ENCODE measurements at places on chromosomes 1 and 21. TPM values are rescaled to one million over a fixed set of nuclear protein-coding genes. Genes with fewer than 3 reads are reported as not detected.

Gene ASAP3
- total RNA-seq: 48.7 TPM

Gene ERICH3
- total RNA-seq: 3.4 TPM

Gene ACADM
- 77.6 TPM for total RNA-seq

Gene MROH7
- total RNA-seq: 8.5 TPM

Gene ERVH48-1
- total RNA-seq: not detected

Gene RXFP4
- total RNA-seq: not detected

Gene CD34
- total RNA-seq: 54.6 TPM

Gene GJB3
- total RNA-seq: 1.6 TPM

Gene APCS
- not detected for total RNA-seq

Gene PLPP3
- 132 TPM for total RNA-seq

Gene SPATA21
- not detected for total RNA-seq

Gene OR2L13
- total RNA-seq: 0.71 TPM

Gene EFNA3
- 5.8 TPM for total RNA-seq

Gene RHCE
- 2.9 TPM for total RNA-seq

Gene TARDBP
- 215 TPM for total RNA-seq

Gene AHCYL1
- total RNA-seq: 66.0 TPM

Gene SPRR2G
- total RNA-seq: not detected

Gene SLC25A34
- 3.4 TPM for total RNA-seq

Gene S100A7
- total RNA-seq: not detected

Gene CLEC20A
- not detected for total RNA-seq

Gene LCE1F
- not detected for total RNA-seq

Gene ADGRB2
- 32.9 TPM for total RNA-seq

Gene TCHHL1
- total RNA-seq: not detected

Gene KCNA2
- total RNA-seq: 12.1 TPM

Gene PRCC
- total RNA-seq: 34.5 TPM

Gene SYPL2
- total RNA-seq: 5.3 TPM

Gene LYPD8
- total RNA-seq: not detected

Gene TTC39A
- total RNA-seq: 5.2 TPM

Gene AGO4
- 45.1 TPM for total RNA-seq

Gene HMGB4
- not detected for total RNA-seq

Gene IQGAP3
- 8.4 TPM for total RNA-seq

Gene LCE2A
- not detected for total RNA-seq

Gene KCNK1
- 8.7 TPM for total RNA-seq

Gene CEP170
- total RNA-seq: 218 TPM

Gene AKR7A3
- total RNA-seq: 3.3 TPM

Gene UBXN10
- total RNA-seq: 3.4 TPM

Gene NHLH1
- 2.7 TPM for total RNA-seq

Gene ERG
- 13.6 TPM for total RNA-seq

Gene PTPN14
- 26.4 TPM for total RNA-seq

Gene RHOU
- 16.5 TPM for total RNA-seq

Gene LHX4
- 43.6 TPM for total RNA-seq

Gene HSD3B1
- total RNA-seq: not detected

Gene ANGPTL3
- total RNA-seq: 0.33 TPM

Gene CD1E
- not detected for total RNA-seq

Measured in camera-type eye (tissue), 1 donor.